ENCODE measurements at places on chromosomes 3 and 15.
A peak's percentile ranks its signal among the peaks of the same experiment; 100 is the strongest.

DNA sequence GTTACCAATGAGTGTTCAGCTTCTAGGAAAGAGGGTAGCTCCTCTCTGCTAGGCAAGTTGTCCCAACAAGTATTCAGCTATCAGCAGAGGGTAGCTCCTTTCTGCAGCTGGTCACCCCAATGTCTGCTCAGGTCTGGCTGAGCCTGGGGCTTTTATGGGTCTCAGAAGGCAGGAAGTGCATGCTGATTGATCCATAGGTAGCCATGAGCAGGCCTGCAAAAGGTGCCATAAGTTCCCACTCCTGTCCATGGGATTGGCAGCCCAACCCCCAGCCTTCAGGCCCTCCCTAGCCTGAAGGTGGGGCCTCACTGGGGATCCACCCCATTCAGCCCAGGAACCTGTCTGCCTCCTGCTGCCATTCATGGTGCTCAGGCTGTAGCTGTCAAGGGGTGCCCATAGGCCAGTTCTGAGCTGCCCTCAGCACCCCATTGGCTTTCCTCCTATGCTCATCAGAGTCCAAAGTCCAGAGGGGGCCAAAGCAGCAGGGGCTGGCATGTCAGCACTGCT lies 34.6 kb upstream of the DNAJC13 start:
- no peak for DNase-seq

- peak; percentile 55 for DNase-seq
Observed at GRCh38 chr3:138349926-138350665, 1.7 kb downstream of the MRAS start.

- DNase-seq: no peak
Observed at GRCh38 chr15:61816856-61817255, 243.4 kb downstream of the VPS13C start.

DNA sequence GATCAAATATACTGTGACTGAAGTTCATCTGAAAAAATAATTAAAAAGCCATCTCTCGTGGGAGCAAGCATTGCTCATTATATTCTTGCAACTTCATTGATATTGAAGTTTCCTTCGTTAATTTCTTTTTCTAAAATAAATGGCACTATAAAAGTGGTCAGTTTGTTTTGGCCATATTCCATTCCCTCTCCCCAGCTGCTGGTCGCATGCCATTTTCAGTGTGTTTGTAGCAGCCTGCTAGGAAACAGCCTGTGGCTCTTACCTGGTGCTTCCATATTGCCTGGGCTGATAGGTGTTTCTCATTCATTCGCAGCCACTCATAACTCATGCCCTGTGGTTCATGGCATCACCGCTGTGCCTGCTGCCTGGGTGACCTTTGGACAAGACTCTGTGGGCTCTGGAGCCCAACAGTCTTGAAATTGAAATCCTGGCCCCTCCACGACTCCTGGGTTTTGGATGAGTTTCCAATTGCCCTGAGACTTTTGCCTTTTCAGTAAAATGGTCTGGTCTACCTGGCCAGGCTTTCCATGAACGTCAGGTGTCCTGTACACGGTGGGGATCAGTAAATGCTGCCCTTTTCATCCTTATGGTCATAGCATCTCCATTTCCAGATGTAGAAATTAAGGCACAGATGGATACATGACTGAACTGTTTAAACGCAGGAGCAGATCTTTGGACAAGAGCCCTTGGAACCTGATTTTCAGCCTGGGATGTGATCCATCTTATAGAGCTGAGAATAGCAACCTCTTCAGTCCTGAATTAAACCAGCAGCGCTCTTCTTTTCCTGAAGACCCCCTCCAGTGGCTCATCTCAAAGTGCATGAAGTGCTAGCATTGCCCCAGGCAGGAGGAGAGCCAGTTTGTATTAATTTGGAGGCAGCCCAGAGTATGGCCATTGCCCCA lies 69.4 kb downstream of the SLCO3A1 start:
- no peak for DNase-seq

DNA sequence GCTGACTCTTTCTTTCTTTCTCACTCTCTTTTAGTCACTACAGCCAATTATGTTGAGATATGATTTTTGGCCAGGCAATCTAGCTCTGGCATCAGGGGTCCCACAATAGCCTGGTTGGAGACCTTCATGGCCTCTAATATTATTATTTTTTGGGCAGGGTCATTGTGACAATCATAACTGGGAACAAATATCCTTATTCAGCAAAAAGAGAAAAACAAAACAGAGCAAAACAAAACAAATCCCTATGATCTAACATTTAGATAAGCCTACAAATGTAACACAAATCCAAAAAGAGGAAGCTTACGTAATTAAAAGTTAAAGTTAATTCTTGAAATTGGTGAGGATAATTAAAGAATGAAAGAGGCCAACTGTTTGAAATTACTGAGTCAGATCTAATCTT lies 640.0 kb downstream of the TUSC7 start:
- no peak for DNase-seq

- DNase-seq: peak; percentile 44
Observed at GRCh38 chr15:31083370-31083780, 18.1 kb downstream of the TRPM1 start.

DNA sequence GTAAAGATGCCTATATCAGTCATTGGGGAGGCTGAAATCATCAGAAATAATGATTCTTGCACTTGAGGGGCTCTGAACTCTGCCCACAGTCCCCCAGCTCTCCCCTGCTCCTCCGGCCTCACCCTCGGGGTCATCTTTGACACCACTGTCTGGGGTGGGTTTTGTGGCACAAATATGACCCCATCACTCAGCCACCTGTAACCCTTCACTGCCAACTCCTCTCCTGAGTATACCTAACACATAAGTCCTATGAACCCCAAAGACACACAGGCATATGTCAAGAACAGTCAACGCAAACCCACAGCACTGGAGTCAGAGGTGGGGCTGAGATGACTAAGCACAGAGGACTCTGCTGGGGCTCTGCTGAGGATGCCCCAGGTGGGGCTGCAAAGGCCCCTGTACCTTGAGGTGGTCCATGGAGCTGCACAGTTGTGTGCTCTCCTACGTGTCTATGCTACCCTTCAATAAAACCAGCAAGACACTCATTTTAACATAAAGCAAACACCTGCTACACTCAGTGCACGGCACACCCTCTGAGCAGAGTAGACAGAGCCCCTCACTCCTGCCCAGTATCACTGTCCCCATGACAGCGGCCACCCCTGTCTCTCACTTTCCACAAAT lies 29.9 kb downstream of the SLC41A3 start:
- no peak for DNase-seq

GRCh38 chr15:31605467-31605931 lies 278.9 kb downstream of the KLF13 start:
- DNase-seq: peak; percentile 72

DNA sequence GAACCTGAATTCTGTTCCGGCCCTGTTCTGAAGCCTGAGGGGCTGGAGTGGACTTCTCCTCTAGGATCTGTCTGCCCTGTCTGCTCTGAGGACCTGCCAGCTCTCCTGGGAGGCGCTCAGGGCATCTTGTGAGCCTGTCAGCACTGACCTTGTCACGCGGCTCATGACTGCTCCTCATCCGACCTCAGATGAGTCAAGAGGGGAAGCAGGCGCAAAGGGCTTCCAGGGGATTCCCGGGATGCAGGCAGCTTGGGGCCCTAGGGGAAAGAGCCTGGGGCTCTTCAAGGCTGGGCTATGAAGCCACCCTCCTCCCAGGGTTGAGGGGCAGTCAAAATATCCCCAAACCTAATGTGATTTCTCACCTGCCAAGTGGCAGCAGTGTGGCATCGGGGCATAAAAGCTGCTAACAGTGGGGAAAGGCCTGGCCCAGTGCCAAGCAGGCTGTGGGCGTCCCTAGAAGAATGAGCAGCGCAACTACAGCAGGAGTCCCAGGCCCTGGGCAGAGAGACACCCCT lies 27.6 kb upstream of the ANKDD1A start:
- DNase-seq: peak; percentile 90

- no peak for DNase-seq
Observed at GRCh38 chr15:62994439-62994838, 48.1 kb upstream of the TPM1 start.

DNA sequence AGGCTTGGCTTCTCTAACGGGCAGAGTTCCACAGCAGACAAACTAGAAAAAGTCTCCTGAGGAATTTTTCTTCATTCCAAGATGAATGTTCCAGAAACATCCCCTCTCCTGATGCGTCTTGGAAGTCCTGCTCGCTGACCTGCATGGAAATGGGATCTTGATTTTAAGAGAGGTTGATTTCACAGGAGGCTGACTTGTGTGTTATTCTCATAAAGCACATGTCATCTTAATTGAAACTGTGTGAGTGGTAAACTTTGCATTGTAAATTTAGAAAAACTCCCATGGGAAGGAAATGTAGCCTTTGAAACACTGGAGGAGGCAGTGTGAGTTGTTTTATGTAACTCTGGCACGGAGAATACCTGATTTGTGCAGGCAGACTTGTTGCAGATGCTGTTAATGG lies 337.8 kb upstream of the NR2E3 start:
- DNase-seq: no peak

DNA sequence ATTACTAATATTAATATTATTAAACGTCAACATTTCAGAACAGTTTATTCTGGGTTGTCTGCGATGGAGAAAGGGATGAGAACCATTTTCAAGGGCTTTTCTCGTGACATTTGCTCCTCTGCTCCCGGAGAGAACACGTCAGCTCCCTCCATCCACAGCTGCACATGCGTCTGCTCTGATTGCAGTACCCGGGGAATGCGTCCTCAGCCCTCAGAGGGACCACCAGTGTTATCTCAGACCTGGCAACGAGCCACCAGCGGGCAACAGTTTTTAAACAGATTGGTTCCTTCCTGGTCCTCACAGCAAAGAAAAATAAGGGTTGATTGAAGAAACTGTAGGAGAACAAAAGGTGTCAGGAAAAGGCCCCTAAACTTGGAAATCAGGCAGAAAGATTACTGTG lies 202.2 kb upstream of the ADAMTS9 start:
- DNase-seq: no peak

- no peak for DNase-seq
Observed at GRCh38 chr15:61057376-61057775, 171.7 kb downstream of the RORA start.

- DNase-seq: no peak
Observed at GRCh38 chr15:54014067-54014655, 35.9 kb downstream of the UNC13C start.

GRCh38 chr3:98536456-98537017 lies 4.8 kb downstream of the GPR15 start:
- DNase-seq: no peak

- DNase-seq: no peak
Observed at GRCh38 chr3:159856590-159857104, 132.0 kb upstream of the IL12A start.

Data from EH (cell line).